ENCODE measurements at places on chromosomes 4 and X. TPM values are rescaled to one million over a fixed set of nuclear protein-coding genes. Genes with fewer than 3 reads are reported as not detected.

The MFAP3L gene
- 5.7 TPM for total RNA-seq

The AMOT gene
- total RNA-seq = 12.9 TPM

The CCSER1 gene
- 1.8 TPM for total RNA-seq

The GPC4 gene
- total RNA-seq = 17.3 TPM

The USP17L29 gene
- total RNA-seq = not detected

The MAGEC1 gene
- total RNA-seq = not detected

The CWH43 gene
- not detected for total RNA-seq

The BEX2 gene
- total RNA-seq = not detected

The XPNPEP2 gene
- 11.3 TPM for total RNA-seq

The ESX1 gene
- not detected for total RNA-seq

The DMP1 gene
- not detected for total RNA-seq

The OFD1 gene
- 18.2 TPM for total RNA-seq

DNA sequence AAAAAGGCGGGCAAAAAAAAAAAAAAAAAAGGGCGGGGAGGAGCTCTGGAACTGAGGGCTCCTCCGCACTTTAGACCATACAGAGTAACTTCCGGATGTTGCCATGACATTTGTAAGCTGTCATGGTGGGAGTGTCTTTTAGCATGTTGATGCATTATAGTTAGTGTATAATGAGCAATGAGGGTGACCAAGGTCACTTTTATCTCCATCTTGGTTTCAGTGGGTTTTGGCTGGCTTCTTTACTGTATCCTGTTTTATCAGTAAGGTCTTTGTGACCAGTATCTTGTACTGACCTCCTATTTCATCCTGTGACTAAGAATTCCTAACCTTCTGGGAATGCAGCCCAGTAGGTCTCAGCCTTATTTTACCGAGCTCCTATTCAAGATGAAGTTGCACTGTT lies 193.4 kb downstream of the UGT8 start:
- no peak for DNase-seq

GRCh38 chrX:68721546-68721945 lies 74.1 kb downstream of the STARD8 start:
- DNase-seq = no peak

DNA sequence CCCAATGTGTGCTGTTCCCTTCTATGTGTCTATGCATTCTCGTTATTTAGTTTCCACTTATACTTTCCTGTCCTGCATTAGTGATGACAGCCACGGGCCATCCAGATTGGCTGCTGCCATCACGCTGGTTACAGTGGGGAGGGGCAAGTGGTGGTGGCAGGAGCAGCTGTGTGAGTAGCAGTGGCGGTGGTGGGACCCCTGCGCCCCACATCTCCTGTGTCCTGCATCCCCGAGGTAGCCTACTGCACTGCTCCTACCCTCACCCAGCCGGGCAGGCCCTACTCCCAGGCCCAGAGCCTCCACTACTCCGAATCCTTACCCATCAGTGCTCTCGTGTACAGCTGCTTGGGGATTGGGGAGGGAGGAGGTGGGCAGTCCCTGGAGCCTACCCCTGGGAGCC lies 798.7 kb upstream of the AGA start:
- peak; percentile 68 for DNase-seq

DNA sequence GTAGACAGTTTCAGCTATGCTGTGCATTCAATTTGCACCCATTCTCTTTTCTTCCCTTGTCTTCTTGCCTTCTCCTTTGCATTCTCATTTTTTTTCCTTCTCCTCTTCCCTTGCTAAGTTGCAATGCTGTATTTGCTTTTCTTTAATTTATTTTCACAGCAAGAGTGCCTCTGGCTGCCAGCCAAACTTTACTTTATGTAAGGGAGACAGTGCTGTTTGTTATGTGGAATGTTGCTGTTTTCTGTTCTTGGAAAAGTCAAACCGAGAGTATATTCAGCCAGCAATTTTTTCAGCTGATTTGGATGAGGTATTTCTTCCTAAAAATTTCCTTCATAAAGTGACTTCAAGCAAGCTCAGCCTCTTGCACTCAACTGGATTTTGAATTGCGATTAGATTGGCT lies 1293.4 kb downstream of the ARAP2 start:
- no peak for DNase-seq

- no peak for DNase-seq
These were observed 360.5 kb upstream of the SLC7A11 start for GRCh38 chr4:138602664-138603063.

DNA sequence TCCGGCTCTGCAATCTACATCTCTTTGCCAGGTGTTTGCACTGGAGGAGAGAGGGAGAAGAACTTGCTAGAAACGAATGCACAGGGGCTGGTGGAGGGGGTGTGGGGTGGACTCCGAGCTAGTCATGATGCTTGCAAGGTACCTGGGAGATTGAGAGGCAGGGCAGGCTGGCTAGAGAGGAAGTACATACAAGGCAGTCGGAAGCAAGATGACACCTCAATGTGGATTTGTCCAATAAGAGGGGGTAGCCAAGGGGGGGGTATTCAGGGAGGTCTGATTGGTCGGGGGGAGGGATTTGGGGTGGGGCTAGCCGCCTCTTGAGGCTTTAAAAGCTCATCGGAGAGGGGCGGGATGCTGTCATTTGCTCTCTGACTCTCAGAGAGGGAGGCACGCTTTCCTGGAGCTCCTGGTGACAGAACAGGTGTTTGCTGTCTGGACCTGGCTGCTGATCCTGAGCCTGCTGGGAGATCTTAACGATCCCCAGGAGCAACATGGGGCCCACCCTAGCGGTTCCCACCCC lies at the start of gene GPR50:
Gene GPR50, plus strand, starts transcription at position 354 of the 520 bp plus-strand sequence. Its CDS starts 138 bp downstream, at position 492.
- no peak for DNase-seq

- no peak for DNase-seq
These were observed 3.9 kb upstream of the HPGDS start for GRCh38 chr4:94346541-94346940.

- DNase-seq = no peak
These were observed 60.4 kb upstream of the IRF2 start for GRCh38 chr4:184534511-184535391.

DNA sequence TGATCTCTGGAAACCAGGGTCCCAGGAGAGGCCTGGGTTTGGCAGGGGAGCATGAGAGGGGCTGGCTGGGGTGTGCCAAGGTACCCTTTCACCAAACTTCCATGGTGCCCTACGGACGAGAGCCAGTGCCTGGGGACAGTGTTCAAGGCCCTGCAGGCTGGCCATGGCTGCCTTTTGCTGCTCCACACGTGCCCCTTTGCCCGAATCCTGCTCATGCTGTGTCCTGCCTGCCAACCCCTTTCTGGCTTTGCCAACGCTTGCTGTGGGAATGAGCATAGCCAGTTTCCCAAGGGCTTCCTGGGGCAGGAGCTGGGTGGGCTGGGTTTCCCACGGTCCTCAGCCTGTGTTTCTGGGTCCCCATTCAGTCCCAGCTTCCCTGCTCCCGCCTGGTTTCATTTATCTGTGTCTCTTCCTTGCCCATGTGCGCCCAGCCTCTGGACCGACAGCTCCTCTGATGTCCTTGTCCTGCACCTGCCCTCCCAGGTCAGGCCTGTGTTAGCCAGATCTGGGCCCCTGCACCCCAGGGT lies 17.3 kb downstream of the CPZ start:
- DNase-seq = no peak

DNA sequence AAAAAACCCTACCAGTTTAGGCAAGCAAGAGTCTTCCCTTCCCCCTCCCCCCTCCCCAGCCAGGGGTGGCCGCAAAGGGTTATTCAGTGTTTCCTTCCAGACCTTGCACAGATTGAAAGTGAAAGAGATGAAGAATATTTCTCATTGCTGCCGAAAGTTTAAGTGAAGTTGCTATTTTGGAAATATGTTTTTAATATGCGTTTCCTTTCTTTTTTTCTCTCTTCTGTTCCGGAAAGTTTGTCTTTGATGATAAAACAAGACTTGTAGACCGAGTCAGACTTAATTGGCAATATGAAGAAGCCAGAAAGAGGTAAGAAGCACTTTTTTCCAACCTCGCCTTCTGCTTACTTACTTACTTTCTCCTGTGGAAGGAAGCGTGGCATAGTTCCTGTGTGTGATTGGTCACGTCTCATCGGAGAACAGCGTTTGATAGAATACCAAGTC lies 58.5 kb upstream of the CLCN4 start:
- DNase-seq = no peak

DNA sequence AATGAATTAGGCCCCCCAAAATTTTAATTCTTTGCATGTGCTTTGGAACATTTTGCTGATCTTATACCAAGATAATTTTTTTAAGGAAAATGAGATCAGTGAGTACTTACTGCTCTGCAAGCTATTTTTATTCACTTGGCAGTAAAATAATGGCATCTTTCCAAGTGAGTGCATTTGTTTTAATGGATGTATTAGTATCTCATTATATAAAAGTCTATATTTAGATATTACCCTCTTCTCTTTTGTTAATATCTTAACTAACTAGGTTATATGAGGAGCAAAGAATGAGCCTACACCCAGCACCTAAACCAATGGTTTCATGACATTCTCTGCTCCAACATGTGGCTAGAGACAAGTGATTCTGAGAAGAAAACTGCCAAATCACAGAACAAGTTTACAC lies 21.1 kb upstream of the ARAF start:
- DNase-seq = no peak

DNA sequence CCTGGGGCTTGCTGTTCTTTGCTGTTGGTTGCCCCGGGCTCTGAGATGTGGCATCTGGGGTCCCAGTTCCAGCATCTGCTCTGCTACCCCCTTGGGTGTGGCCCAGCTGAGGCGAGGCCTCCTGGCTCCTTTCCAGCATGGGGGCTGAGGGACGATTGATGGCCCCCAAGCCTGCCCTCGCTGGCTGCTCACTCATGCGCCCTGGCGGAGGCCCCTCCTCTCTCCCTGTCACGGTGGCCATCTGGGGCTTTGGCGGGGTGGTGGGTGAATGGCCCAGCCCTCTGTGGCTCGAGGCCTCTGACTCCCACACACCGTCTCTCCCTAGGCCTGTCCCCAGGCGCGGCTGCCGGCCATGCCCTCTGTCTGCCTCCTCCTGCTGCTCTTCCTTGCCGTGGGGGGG lies 1.8 kb downstream of the PLXNA3 start:
- DNase-seq = no peak

GRCh38 chrX:103382877-103383276 lies 6.5 kb downstream of the BEX3 start:
- no peak for DNase-seq

GRCh38 chrX:17939724-17940123 lies 78.6 kb upstream of the RAI2 start:
- no peak for DNase-seq

DNA sequence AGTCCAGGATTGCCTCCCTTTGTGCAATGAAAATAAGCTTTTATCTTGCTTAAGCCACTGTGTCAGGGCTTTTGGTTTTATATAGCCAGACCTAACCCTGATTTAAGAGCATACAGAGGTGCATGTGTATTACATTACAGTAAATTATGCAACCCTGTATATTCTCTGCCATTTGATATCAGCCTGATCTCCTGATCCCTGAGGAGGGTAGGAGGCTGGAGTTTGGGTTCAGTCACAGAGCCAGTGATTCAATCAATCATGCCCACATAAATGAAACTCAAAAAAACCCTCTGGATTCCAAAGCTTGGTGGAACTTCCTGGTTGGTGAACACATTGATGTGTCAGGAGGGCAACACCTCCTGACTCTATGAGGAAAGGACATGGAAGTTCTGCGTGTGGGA lies 7.3 kb upstream of the KLHL8 start:
- no peak for DNase-seq

- DNase-seq = no peak
These were observed 1147.1 kb downstream of the STIM2 start for GRCh38 chr4:28007693-28008092.

DNA sequence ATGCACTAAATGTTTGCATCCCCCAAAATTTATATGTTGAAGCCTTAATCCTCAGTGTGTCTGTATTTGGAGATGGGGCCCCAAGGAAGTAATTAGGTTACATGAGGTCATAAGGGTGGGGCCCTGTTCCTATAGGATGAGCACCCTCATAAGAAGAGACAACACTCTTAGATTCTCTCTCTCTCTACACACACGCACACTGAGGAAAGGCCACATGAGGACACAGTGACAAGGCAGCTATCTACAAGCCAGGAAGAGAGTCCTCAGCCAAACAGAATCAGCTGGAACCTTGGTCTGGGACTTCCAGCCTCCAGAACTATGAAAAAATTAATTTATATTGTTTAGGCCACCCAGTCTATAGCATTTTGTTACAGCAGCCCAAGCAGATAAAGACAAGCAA lies 69.3 kb upstream of the NOCT start:
- no peak for DNase-seq

DNA sequence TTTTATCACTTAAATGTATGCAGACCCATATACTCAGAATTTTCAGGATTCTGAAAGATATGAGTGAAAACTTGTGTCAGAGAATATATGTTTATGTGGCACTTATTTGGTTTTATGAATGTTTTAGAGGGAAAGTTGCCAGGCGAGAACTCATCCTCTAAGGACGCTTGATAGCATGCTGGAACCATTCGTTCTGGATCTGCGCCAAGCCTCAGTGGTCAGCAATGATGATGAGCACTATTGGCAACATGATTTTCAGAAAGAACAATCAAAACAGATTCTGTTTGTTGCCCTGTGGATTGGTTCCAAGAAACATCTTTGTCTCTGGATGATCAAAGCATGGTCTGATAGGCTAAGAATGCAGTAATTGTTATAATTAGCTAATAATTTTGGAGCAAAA lies 32.1 kb upstream of the RAPGEF2 start:
- no peak for DNase-seq

DNA sequence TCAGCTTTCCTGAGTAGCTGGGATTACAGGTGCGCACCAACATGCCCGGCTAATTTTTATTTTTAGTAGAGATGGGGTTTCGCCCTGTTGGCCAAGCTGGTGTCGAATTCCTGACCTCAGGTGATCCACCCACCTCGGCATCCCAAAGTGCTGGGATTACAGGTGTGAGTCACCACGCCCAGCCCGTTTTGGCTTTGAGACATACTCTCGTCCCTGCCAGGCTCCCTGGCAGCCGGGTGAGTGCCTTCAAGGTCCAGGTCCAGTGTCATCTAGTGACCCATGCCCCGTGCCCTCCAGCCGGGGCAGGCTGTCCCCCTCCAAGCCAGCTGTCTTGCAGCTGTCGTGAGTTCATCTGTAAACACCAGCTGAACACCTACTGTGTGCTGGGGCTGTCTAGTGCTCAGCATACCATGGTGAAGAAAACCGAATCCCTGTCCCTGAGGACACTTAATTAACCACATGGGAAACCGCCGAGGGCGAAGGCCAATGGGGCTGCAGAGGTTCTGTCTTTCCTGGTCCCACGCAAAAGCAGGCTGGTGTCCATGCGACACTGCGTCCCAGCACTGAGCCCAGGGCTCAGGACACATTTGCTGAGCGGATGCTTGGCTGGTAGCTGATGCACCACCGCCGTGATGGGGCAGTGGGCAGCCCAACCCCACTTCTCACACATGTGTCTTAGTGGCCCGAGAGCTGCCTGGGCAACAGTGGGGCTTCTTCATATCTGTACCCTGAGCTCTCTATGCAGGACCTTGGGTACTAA lies 21.9 kb downstream of the NSG1 start:
- no peak for DNase-seq

- no peak for DNase-seq
These were observed 276.0 kb downstream of the HS3ST1 start for GRCh38 chr4:11152684-11153083.

- DNase-seq = no peak
These were observed 29.8 kb downstream of the ATP2B3 start for GRCh38 chrX:153547195-153547594.

GRCh38 chr4:97238956-97239666 lies 904.2 kb downstream of the STPG2 start:
- DNase-seq = no peak

GRCh38 chrX:110062919-110063318 lies 60.0 kb downstream of the TMEM164 start:
- no peak for DNase-seq

Measured in posterior vena cava (tissue), 2 donors.